NCI-H1436 (cell line): ENCODE measurements at places on chromosomes 7 and 10.

DNA sequence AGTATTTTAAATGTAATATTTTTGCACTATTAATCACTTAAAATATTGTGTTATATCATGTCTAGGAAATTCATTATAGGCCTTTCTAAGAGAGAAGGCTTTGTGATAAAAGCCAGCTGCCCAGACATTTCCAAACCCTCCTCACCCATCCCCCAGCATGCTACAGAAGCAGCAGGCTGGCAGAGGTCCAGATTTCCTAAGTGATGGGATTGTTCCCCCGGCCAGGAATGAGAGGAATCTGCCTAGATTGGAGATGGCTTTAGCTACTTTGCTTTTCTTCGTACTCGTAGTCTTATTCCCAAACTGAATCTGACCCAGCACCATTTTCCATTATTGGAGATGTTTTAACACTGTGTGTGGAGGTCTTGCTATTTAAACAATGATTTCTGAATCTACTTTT lies 29.4 kb downstream of the CDK14 start:
- DNase-seq: no peak

DNA sequence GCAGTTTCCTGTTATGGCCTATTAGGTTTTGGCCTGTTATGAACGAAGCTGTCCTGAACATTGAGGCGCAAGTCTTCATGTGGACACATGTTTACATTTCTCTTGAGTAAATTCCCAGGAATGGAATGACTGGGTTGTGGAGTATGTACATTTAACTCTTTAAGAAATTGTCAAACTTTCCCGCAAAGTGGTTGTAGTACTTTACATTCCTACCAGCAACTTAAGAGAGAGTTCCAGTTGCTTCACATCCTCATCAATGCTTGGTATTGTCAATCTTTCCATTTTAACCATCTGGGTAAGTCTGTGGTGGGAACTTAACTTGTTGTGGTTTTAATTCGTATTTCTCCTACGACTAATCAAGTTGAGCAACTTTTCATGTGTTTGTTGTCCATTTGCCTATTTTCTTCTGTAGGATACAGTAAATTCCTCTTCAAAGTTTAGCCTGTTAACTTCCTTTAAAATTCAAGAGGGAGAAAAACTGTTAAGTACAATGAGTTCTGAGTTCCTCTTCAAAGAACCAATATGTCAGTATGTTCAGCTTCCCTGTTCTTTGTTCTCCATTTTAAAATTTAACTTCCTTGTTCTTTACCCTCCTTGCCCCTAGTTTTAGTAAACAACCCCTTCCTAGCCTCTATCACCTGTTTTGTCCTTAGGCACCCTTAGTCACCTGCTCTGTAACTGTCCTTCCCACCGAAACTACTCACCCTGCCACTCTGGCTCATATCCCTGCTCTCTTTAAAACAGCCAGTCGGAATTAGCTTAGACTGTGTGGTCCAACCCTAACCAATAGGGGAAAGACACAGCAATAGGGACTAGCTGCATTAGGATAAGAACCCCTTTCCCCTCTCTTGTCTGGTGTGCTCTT lies 74.0 kb downstream of the FAM241B start:
- DNase-seq: no peak

- no peak for DNase-seq
Measured at GRCh38 chr7:28808796-28809533, 149.2 kb downstream of the TRIL start.

DNA sequence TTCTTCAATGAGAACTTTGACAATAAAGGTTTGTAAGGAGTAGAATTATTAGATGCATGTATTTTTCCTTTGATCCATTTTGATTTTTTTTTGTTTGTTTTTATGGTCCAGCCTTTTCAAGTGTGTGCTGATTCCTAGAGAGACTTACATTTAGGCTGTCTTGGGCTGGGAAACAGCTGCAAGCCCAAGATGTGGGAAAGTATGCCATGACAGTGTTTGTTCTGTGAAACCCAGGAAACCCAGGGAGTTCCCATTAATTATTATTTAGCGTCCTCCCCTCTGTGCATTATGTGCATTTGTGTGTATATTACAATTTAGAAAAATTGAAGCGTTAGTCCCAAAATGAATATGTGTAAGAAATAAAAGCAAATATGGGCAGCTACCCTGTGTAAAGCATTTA lies 216.7 kb downstream of the ABCA13 start:
- DNase-seq: no peak

- no peak for DNase-seq
Measured at GRCh38 chr10:105964009-105964408, 1200.5 kb downstream of the SORCS1 start.

GRCh38 chr10:24993237-24993958 lies 22.6 kb downstream of the ENKUR start:
- no peak for DNase-seq

GRCh38 chr7:94513565-94513860 lies 3.9 kb downstream of the CASD1 start:
- no peak for DNase-seq

- no peak for DNase-seq
Measured at GRCh38 chr7:47809387-47809786, 138.9 kb downstream of the PKD1L1 start.

- DNase-seq: no peak
Measured at GRCh38 chr10:73810735-73811465, 498 bp downstream of the NDST2 start.

- DNase-seq: no peak
Measured at GRCh38 chr7:41219276-41219675, 483.6 kb downstream of the INHBA start.

- DNase-seq: no peak
Measured at GRCh38 chr10:132878091-132878729, 64.2 kb downstream of the CFAP46 start.

- DNase-seq: no peak
Measured at GRCh38 chr7:125618516-125618915, 688.9 kb upstream of the POT1 start.

- DNase-seq: no peak
Measured at GRCh38 chr7:85103357-85103756, 83.5 kb downstream of the SEMA3D start.

- no peak for DNase-seq
Measured at GRCh38 chr7:120521761-120522737, 249.1 kb downstream of the KCND2 start.

DNA sequence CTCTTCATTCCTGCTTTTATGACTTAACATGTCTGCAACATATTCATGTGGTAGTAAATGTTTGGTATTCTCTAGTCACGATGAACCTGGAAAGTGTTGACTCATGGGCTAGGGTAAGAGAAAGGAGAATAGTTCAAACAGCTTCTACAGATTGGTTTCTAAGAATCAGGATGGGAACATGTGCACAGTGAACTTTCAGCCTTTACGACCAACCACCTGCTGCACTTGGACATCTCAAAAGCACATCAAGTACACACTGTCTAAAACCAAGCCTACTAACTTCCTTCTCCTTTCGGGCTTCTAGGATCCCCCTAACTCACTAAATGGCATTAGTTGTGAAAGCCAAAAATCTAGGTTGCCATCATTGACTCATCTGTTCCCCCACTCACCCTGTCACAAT lies 85.5 kb downstream of the CUL2 start:
- no peak for DNase-seq

DNA sequence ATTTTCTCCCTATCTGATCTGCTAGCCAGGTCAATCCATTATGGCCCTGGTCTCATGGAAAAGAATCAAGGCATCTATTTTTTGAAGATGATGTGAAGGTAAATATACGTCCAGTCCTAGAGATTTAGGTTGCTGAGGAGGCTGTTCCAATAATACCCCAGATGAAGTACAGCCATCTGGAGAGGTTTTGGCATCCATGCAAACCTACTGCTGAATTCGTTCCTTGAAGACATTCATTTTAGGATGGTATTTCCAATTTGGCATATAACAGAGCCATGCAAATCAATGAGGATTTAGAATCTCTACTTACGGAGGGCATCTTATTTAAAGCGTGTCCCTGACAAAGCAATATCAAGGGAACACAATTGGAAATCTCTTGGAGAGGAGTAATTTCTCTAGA lies 465.5 kb downstream of the KCNMA1 start:
- DNase-seq: no peak

- no peak for DNase-seq
Measured at GRCh38 chr10:12357525-12358151, 8.3 kb downstream of the CAMK1D start.

DNA sequence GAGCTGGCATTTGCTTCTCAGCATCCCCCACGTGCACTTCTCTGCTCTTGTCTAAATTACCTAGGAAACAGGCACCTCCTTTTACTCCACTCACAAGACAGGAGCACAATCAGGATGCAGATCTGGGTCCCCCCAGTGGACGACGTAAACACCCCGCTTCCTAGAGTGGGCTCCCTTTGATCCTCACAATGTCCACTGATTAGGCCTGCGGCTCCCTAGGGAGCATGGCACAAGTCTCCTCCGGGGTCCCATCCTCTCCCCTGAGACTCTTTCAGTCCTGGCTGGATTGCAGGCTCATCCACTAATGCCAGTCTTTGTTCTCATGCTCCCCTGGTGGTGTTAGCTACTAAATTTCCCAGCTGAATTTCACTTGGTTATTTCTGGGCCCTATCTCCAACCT lies 98.3 kb downstream of the GLI3 start:
- DNase-seq: no peak

DNA sequence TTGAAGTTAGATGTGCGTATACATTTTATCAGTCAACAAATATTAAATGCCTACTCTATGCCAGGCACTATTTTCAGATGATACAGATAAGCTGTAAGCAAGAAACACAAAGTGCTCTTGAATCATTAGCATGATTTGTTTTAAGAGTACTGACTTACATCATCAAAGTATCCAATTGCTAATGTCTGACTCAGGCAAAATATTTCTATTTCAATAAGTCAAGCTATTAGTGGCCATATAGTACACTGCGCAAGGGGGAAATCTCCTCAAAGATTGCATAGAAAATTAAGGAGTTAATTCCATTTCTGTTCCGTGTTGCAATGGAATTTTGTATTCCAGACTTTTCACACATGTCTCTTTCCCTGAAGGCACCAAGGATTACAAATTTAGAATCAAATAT lies 46.1 kb upstream of the DNAJC1 start:
- DNase-seq: no peak

DNA sequence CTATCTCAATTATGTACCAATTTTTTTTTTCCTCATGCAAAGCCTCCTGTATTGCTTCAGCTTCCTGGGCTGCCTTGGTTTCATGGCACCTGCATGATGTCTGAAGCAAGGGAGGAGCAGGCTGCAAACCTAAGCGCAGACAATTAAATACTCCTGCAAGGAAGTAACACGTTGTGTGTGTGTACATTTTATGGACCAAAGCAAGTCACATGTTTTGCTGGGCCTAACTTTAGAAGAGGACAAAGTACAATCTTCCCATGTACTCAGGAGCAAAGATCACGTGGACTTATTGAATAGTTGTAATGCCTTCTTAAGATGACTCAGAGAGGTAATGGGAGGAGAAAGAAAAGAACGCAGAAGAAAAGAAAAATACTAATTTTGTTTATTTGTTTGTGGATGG lies 944.0 kb upstream of the C7orf33 start:
- DNase-seq: no peak

DNA sequence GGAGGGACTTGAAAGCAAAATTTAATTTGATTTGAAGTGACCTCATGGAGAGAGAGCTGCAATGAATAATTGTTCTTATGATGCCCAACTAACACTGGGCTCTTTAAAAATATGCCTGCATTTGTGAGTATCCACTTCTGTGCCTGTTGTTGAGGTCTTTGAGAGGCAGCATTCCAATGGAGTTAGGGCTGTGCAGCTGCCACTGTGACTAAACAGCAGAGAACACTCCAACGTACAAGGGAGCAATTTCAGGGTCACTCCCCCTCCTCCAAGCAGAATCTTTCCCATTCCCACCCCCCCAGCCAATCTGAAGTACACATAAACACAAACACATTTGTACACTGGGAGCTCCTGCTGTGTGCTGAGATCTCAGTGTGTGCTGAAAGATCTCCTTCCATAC lies 28.0 kb upstream of the GSAP start:
- no peak for DNase-seq

GRCh38 chr7:80819503-80819902 lies 99.3 kb downstream of the SEMA3C start:
- no peak for DNase-seq

DNA sequence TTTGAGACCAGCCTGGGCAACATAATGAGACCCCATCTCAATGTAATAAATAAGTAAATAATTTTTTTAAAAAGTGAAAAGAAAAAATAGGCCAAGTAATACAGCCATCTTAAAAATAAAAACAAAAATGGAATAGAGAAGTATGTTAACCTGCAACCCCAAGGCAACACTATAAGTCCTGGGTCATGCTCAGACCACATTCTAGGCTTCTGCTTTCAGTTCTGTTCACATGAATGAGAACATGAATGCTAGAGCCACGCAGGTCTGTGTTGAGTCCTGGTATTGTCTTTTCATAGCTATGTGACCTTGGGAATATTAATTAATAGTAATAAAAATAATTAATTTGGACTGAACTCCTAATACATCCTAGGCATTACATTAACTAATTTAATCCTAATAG lies 284.0 kb downstream of the AUTS2 start:
- no peak for DNase-seq

DNA sequence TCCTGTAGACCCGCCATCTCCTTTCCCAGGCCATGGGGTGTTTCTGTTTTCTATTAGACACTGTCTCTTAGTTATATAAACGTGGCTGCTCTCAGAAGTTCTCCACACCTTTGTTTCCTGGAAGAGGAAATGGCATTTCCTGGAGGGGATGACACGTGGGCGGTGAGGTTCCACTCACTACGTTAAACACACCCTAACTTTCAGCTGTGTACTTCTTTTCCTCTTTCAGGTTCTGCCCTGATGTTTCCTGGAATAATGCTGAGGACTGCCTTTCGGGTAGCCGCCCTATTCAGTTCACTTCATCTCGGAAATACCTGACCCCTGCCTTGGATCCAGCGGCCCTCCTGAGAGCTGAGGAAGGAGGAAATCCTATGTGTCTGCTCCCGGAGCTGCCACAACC lies 3.4 kb upstream of the PRKCQ start:
- DNase-seq: no peak

DNA sequence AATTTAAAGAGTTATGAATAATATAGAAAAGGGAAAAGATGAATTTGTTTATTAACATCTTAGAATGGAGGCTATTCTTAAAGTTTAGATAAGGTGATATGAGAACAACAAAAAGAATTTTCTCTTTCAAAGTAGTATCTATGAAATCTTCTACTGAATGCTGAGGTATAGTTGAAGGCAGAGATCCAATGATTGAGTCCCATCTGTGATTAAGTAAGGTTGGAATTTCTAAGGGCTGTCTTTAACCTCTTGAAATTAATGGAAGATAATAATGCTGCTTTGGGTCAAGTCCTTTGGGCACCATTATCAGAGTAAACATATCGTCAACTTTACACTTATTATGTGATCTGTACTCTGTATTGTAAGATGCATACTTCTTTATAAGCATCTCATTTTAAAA lies 307.9 kb downstream of the PRKG1 start:
- no peak for DNase-seq

- DNase-seq: no peak
Measured at GRCh38 chr7:118575393-118575948, 351.0 kb downstream of the ANKRD7 start.

DNA sequence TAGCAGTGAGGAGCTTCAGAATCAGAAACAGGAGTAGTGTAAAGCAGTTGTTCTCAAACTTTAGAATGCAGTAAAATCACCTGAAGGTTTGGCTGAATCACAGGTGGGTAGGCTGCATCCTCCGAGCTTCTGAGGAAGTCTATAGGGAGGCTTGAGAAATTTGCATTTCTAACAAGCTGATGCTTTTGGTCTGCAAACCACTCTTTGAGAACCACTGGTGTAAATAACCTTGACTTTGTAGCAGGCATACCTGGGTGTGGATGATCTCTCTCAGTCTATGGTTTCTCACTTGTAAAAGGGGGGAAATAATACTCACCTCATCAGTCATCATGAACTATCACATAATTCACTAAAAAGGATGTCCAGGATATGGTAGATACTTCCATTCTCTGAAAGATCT lies 118.1 kb downstream of the SRI start:
- no peak for DNase-seq

GRCh38 chr7:98702021-98702420 lies 84.9 kb downstream of the NPTX2 start:
- no peak for DNase-seq
